ENCODE measurements at places on chromosomes 6 and 20. TPM values are rescaled to one million over a fixed set of nuclear protein-coding genes. Genes with fewer than 3 reads are reported as not detected.

ELOVL4 gene
- total RNA-seq = 4.8 TPM

BAG2 gene
- 11.9 TPM for total RNA-seq

EMILIN3 gene
- 7.9 TPM for total RNA-seq

- peak; percentile 26 for DNase-seq
Measured at GRCh38 chr6:38279423-38279822, 360.3 kb downstream of the BTBD9 start.

- DNase-seq = no peak
Measured at GRCh38 chr6:119012521-119012920, 65.9 kb downstream of the FAM184A start.

- no peak for DNase-seq
Measured at GRCh38 chr6:13915561-13916229, 9.1 kb upstream of the RNF182 start.

DNA sequence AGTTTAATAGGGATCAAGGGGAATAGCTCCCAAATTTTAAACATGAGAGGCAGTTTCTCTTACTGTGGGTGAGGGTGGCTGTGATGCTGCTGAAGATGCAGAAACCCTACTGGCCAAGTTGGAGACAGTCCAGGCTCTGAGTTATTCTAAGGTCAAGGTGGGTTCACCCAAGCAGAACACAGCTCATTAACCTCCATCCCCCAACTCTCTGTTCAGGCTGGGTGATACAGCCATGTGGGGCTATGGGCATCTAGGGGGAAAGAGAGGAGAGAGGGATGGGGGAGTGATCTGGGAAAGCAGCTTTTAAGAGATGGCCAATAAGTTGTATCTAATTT lies 18.9 kb upstream of the TRAM2 start:
- DNase-seq = no peak

GRCh38 chr20:60242836-60243505 lies 284.7 kb downstream of the CDH26 start:
- DNase-seq = no peak

All from H7 (cell line).